Bronchus fibroblast of lung (primary cell): ENCODE measurements at places on chromosomes 2 and 18. TPM values are rescaled to one million over a fixed set of nuclear protein-coding genes. Genes with fewer than 3 reads are reported as not detected.

ZNF407 gene
- 3.6 and 3.9 TPM in 2 replicates for total RNA-seq

ANKRD30BL gene
- total RNA-seq: not detected in 2 replicates

COL3A1 gene
- total RNA-seq: 583 and 652 TPM in 2 replicates

MDH1 gene
- 147 and 157 TPM in 2 replicates for total RNA-seq

RAB27B gene
- 1.3 and 3.6 TPM in 2 replicates for total RNA-seq

CCDC121 gene
- total RNA-seq: 1.0 and 1.2 TPM in 2 replicates

MARS2 gene
- 3.1 and 3.5 TPM in 2 replicates for total RNA-seq

POTEC gene
- not detected in 2 replicates for total RNA-seq

DAPL1 gene
- not detected in 2 replicates for total RNA-seq

KCNJ13 gene
- not detected in 2 replicates for total RNA-seq

LIMS4 gene
- not detected in 2 replicates for total RNA-seq

ERFE gene
- total RNA-seq: 4.2 TPM in 2 replicates

FTCDNL1 gene
- 0.30 and 1.2 TPM in 2 replicates for total RNA-seq

STAT4 gene
- under 0.01 and 0.15 TPM in 2 replicates for total RNA-seq

EXOC6B gene
- 8.8 and 11.8 TPM in 2 replicates for total RNA-seq

ANKRD30B gene
- total RNA-seq: under 0.01 TPM in 1 of 2 replicates, not detected in the other

TMEM198 gene
- 0.74 and 1.2 TPM in 2 replicates for total RNA-seq

PROM2 gene
- total RNA-seq: 0.17 and 0.45 TPM in 2 replicates

GALR1 gene
- total RNA-seq: not detected in 2 replicates

NCOA1 gene
- 4.0 and 4.5 TPM in 2 replicates for total RNA-seq

DBI gene
- total RNA-seq: 368 and 402 TPM in 2 replicates

CYP27C1 gene
- not detected in 2 replicates for total RNA-seq

CHRNG gene
- not detected in 2 replicates for total RNA-seq

COLEC12 gene
- total RNA-seq: 14.8 and 15.2 TPM in 2 replicates

TYMS gene
- 80.9 and 96.5 TPM in 2 replicates for total RNA-seq

KIAA2012 gene
- total RNA-seq: not detected in 2 replicates

DYSF gene
- total RNA-seq: under 0.01 TPM in 1 of 2 replicates, not detected in the other

VAMP5 gene
- total RNA-seq: 98.0 and 106 TPM in 2 replicates

BZW1 gene
- 218 and 251 TPM in 2 replicates for total RNA-seq

HS1BP3 gene
- total RNA-seq: 19.0 and 19.2 TPM in 2 replicates
